ENCODE measurements at places on chromosomes 12 and 14.
A peak's percentile ranks its signal among the peaks of the same experiment; 100 is the strongest.

GRCh38 chr14:58918066-58918738 lies 270.3 kb upstream of the DAAM1 start:
- no peak for DNase-seq

GRCh38 chr12:115823635-115824034 lies 453.9 kb downstream of the MED13L start:
- DNase-seq = peak; percentile 29

GRCh38 chr12:75876832-75877762 lies 154.5 kb downstream of the PHLDA1 start:
- DNase-seq = no peak

DNA sequence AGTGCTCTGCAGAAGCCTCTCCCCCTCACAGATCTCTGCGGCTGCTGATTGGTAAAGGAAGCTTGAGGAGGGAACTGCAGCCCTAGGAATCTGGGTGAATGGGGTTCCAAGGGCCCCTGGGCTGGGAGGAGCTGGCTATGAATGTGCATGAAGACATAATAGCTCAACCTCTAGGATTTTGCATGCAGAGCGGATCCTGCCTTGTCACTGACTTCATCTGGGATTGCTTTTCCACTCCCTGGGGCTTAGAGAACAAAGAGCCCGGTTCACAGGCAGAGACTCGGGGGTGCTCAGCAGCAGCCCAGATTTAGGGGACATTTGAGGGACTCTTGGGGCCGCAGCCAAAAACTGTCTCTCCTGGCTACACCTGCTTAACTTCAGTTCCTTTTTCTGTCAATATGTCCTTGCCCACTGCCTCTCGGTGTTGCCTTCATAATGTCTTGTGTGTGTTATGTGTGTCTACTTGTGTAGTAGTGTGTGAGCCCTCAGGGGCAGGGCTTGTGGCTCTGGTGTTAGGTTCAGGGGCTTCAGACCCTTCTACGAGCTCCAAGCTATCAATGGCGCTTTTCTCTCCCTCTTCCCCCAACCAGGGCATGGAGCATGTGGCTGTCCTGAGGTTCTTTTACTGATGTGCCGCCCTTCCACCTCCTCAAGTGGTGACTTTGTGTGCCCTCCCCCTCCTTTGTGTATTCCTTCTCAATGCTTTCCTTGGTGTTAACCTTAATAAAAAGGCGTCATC lies 1.9 kb downstream of the CCDC184 start:
- DNase-seq = no peak

DNA sequence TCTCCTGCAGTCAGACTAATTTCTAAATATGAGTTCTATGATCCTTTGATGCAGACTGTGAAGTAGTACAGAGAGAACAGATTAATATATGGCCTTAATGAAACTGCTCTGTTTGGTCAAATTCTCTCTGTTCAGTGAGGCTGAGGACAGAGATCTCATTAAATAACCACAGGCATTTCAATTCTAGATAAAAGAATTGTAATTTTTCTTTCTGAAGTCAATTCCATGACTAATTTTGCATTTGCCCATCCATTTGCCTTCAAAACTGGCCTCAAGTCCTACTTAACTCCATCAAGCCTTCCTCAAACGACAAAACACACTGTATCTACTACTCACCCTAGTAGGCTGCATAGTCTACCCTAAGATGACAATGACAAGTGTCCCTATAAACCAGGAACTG lies 67.1 kb downstream of the DUSP16 start:
- DNase-seq = no peak

DNA sequence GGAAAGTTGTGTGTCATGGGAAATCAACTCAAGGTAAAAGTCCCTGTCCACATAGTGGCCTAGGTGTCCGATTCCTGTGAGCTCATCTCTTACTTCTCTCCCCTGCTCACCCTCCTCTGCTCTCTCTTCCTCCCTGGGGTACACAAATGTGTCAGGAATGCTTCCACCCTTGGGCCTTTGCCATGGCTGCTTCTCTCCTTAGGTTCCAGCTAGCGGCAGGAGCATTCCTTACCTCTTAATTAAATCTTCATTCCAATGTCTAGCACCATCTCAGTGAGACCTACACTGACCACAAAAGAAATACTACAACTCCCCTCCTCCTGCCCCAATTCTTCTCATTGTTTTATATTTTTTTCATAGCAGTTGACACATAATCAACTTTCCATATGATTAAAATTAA lies 298.6 kb downstream of the PDZRN4 start:
- DNase-seq = no peak

GRCh38 chr12:80556566-80556965 lies 112.5 kb downstream of the PTPRQ start:
- no peak for DNase-seq

- no peak for DNase-seq
Observed at GRCh38 chr12:101277443-101277842, 2.5 kb upstream of the UTP20 start.

DNA sequence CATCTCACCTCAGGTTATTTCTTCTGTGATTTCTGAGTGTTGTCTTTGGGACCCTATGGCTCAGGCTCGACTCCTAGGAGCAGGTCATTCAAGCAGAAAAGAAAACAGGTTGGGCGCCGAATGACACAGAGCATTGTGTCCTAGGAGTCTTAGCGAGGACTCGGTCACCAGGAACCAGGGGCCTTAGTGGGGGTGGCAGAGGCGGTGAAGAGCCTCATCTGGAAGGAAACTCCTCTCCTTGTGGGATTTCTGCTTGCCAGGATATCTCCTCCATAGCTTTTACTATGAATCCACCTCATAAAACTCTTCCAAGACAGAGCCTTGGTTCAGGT lies 630 bp downstream of the PLEKHH1 start:
- DNase-seq = no peak

Measured in right hindlimb (tissue), 1 donor.